ENCODE measurements at places on chromosomes 4 and X.

GRCh38 chr4:100960232-100960631 is 387.1 kb downstream of the PPP3CA start:
- DNase-seq: no peak

DNA sequence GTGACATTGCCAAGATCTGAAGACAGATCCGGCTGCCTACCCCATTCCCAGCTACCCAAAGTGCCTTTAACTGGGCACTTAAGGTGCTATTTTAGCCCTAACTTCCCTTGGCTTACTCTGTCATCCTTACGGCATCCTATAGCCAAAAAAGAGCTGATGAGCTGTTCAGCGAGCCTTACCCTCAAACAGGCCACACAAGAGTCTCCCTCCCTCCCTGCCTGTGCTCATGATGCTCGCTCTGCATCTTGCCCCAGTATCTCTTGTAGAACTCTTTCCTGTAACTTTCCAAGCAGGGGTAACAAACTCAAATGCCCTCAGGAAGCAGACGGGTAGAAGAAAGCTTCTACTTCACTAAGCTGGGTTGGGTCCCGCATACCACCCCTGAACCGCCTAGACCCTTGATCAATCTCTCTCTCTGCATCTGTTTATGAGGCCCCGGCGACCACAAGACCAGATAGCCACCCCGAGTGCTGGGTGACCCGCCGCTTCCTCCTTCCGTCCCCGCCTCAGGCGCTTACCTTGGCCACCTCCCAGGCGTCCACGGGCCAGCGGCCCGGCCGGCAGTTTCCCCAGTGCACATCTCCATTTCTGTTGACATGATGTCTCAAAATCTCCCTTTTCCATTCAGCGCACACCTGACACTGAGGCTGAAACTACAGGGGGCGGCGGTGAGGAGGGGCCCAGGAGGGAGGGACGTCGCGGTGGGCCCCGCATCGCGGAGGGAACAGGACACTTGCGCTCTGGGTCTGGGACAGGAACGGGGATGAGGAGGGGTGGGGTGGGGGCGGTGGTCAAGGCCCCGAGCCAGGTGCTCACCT is 663 bp downstream of the CXorf38 start:
- DNase-seq: no peak

- DNase-seq: no peak
Observed at GRCh38 chr4:96044971-96045370, 205.1 kb downstream of the PDHA2 start.

GRCh38 chrX:78693012-78693411 is 33.9 kb upstream of the RTL3 start:
- DNase-seq: no peak

GRCh38 chr4:38082424-38083385 is 122.5 kb downstream of the PTTG2 start:
- DNase-seq: no peak

DNA sequence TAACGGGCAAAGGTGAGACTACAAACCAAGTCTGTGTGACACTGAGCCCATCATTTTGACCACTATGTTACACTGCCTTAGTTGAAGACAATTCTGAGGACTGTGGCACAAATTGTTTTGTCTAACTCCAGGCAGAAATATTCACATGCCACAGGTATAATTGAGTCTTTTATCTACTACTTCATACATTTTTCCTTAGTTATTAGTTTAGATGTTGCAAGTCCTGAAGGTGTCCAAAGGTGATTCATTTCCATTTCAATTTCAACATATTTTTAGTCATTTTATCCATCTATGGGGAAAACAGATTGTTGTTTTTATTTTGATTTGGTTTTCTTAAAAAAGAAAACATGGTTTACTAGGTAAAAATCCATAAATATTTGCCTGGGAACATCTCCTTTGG is 341.7 kb upstream of the SMIM31 start:
- no peak for DNase-seq

GRCh38 chrX:25175743-25176142 is 160.0 kb upstream of the ARX start:
- no peak for DNase-seq

- no peak for DNase-seq
Observed at GRCh38 chrX:37371578-37371991, 22.4 kb downstream of the PRRG1 start.

GRCh38 chrX:129791336-129791735 is 11.6 kb downstream of the SASH3 start:
- DNase-seq: no peak

DNA sequence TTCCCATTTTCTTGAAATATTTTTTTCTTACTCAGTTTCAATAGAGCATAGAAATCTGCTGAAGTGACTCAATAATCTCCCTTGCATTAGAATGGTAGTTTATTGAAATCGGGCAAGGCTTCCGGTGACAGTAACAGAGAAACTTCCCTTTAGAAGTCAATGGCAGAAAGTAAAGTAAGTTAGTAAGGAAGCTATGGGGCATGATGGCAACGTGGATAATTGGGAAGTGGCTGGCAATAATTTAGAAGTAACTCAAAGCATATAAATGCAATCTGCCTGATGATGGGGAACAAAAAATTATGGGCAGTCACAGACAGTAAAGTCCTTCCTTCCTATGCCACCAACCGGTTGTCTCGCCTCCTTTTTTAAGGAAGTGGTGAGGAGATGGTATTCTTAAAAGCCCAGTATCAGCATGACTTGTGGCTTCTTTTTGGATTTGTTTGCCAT is 7.6 kb downstream of the CYBB start:
- DNase-seq: no peak
